ENCODE measurements at places on chromosomes 6 and 20.
A peak's percentile ranks its signal among the peaks of the same experiment; 100 is the strongest.

GRCh38 chr6:49551866-49552129, 1.3 kb downstream of the C6orf141 start:
- no peak for DNase-seq

DNA sequence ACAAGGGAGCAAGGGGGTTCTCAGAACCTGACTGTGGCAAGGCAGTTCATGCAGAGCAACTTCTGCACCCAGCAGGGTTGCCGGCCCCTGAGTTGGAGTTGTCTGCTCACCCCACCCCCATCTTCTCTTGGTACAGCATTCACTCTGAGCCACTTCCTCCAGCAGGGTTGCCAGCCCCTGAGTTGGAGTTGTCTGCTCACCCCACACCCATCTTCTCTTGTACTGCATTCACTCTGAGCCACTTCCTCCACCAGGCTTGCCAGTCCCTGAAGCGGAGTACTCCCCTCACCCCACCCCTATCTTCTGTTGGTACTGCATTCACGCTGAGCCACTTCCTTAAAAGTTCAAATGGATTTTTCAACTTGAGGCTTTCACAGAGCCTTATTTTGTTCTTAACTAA, 79.7 kb upstream of the SYNDIG1 start:
- no peak for DNase-seq

DNA sequence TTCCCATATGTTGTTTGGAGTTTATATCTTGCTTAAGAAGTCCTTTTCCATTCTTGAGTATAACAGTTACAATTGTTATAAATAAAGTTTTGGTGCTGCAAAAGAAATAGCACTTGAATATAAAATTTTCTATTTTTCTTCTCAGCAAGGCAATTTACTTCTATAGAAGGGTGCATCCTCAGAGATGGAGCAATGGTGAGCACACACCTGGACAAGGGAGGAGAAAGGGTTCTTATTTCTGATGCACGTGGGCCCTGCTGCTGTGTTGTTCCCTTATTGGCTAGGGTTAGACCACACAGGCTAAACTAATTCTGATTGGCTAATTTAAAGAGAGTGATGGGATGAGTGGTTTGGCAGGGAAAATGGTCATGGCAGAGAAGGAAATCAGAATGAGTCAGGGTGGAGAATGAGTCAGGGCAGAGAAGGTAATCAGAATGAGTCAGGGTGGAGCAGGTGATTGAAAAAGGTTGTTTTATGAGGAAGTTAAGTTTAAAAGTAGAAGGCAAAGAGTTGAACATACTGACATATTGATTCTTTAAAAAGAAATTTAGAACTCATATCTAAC, 38.0 kb downstream of the CST8 start:
- no peak for DNase-seq

- DNase-seq = peak; percentile 45
Measured at GRCh38 chr6:22512686-22513427, 56.5 kb upstream of the HDGFL1 start.

- DNase-seq = no peak
Measured at GRCh38 chr6:35781290-35781689, 471 bp downstream of the CLPSL1 start.

- DNase-seq = no peak
Measured at GRCh38 chr6:158158123-158158522, 9.9 kb downstream of the SERAC1 start.

DNA sequence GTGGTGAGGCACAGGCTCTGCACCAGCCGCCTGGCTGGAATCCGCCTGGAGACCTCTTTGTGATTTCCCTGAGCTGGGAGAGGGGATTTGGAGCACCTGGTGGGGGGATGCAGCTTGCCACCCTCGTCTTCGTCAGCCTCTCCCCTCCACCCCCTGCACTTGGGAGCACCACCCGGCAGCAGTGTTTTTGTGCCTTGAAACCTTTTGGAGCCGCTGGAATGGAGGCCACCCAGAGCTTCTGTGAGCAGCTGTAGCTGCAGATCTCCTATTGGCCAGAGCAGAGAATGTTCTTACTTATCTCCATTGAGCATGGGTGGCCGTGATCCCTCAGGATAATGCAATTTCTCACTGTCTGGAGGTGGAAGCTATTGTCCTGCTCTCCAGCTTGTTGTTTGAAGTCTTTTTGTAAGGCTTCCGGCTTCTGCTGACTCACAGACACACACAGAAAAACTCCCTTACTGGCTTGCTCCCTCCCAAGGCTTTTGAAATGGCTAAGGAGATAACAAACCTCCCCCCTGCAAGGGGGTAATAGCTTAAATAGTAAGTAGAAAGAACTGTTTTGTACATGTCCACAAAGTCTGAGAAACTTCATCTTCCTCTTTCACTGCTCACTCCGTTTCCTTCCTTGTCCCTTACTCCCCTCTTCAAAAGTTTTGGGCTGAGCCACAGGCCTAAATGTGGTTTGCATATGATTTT, 271.2 kb downstream of the PRL start:
- DNase-seq = no peak

GRCh38 chr20:57167971-57168701, 98.3 kb downstream of the BMP7 start:
- DNase-seq = peak; percentile 69

DNA sequence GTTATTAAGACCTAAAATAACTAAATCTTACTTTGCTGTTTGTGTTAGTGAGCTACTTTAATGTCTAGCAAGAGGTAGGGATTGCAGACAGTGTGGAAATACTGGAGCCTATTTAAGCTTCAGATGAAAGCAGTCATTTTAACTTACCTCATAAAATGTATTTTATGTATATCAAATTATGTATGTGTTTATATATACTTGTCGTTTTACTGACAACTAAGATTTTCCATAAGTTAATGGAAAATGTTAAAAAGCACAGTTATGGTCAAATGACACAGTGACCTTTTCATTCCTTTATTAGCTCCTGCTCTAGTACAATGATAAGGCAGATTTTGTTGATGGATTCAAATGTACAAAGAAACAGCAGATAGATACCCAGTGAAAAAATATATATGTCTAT, 34.6 kb downstream of the QKI start:
- DNase-seq = no peak

GRCh38 chr20:5489601-5490000, 172.8 kb upstream of the PROKR2 start:
- no peak for DNase-seq

DNA sequence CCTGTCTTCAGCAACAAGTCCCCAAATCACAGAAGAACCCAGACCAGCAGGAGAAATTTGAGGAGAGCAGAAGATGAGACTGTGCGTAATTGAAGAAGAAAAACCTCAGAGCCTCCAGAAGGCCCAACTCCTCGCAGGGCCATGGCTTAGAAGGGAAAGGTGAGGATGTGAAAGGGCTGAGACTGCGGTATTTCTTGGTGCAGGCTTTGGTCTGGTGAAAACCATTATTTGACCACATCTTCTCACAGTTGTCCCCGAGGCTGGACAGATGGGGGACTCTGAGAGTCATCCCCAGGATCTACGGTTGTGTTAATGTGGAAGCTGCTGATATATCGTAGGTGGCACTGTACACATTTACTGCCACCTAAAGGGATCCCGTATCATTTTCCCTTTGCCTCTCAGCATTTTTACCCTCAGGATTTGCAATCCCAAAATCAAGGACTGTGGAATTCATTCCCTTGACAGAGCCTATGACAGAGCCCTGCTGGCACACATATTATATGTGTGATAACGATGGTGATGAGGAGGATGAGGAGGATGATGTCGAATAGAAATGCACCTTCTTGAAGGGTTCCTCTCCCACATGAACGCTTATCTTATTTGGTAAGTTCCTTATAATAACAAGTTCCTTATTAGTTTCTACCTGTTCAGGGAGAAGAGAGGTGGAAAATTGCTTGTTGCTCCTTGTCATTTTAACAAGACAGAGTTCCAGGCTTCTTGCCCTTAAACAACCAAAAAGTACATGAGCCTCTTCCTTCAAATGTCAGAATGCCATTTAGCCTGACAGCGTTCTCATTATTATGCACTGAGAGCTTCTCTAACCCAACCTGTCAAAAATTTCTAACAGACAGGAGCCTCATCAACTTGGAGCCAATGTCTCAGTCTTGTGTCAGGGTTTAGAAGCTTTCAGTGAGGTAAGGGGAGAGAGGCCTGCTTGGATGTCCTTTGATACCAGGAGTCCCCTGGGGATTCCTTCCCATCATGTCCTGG, 135.8 kb downstream of the PXDC1 start:
- no peak for DNase-seq

DNA sequence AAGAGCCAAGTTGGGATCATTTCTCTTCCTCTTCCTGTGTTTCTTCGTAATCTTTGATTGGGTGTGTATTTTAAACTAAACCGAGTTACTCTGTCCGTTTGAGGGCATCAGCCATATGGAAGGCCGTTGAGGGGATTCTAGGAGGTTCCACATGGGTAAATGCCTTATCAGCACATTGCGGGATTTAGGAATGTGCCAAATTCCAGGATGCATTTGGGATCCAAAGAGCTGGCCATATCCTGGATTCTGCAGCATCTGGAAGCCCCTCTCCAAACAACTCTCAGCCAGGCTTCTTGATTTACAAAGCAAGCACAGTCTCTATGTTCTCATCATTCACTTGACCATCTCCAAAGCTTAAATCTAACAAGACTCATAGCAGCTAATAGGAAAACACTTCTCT, 67.6 kb upstream of the RIN2 start:
- no peak for DNase-seq

- no peak for DNase-seq
Measured at GRCh38 chr20:18412221-18412901, 54.5 kb downstream of the DZANK1 start.

DNA sequence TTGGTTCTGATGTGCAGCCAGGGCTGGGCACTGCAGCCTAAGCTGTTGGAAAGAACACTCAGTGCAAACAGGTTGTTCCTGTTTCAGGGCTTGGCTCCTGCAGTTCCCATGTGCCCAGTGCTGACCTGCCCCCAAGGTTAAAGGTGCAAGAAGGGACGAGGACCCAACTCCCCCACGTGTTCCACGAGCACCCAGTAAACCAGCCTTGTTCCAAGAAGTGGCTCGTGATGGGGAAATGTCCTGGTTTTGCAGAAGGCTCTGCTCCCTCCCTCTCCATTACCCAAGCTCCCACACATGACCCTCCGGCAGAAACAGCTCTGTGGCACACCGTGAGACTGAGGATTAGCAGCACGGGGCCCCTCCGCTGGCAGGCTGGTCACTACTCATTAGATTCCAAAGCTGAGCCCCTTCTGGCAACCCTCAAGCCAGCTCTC, 9.4 kb downstream of the ACSS1 start:
- DNase-seq = no peak

DNA sequence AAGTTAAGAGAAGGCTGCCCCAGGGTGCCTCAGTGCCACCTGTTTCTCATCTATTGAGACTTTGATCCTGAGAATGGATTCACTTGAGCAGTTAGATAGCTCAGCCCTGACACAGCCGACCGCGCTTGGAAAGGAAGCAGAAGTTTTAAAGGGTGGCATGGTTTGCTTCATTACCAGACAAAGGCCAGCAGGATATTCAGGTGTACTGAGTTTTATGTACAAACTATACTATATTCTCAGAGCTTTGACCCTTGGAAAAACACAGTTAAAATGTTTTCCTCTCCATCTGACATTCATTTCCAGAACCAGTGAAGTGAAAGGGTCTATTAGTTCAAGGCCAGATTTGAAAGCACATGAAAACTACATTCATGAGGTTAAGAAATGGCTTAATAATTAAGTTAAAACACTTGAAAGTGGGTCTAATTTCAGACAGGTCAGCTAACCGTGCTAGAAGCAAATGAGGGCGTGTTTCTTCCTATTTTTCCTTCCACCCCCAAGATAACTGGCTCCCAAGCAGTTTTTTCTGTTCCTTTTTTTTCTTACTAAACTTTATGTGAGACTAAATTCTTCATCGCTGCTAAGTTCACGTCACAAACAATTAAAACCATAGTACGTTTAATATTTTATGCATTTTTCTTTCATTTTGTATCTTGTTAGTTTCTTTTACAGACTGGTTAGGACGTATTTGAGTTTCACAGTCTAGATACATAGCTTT, 385.3 kb upstream of the SOX4 start:
- DNase-seq = no peak

DNA sequence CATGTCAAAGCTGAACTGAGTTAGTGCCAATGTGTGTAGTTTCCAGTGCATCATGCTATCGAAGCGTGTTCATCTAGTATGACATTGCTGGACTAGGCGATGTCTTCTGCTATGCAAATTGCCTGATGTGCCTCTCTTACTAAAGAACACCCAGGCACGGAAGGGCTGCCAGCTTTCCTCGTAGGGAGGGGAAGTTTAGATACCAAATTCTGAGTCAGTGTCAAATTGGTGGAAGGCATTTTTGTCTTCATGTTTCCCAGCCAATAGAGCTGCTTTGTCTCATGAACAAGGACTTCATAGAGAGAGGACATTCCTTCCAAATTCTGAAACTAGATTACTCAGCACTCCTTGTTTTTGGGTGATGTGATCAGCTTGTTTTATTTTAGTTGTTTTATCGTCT, 320.1 kb downstream of the BTBD3 start:
- DNase-seq = no peak

DNA sequence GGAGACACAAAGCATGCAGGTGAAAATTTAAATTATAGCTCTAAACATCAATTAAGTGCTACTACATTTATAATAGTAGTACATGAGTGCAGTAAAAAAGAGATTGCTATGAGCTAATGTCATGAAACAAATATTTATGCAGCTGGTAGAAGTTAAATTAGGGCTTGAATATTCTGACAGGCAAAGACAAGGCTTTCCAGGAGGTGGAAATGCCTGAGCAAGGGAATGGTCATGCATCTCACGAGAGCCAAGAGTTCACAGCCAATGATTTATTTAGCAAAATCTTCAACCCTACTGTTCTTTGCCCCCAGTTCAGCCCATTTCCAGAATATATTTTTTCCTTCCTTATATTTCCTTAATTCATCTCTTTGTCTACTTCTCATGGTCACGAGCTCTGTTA, 128.9 kb downstream of the HIVEP2 start:
- DNase-seq = no peak

- DNase-seq = no peak
Measured at GRCh38 chr6:109875973-109876372, 102.1 kb upstream of the GPR6 start.

GRCh38 chr6:63272397-63272796, 47.4 kb downstream of the LGSN start:
- peak; percentile 13 for DNase-seq

DNA sequence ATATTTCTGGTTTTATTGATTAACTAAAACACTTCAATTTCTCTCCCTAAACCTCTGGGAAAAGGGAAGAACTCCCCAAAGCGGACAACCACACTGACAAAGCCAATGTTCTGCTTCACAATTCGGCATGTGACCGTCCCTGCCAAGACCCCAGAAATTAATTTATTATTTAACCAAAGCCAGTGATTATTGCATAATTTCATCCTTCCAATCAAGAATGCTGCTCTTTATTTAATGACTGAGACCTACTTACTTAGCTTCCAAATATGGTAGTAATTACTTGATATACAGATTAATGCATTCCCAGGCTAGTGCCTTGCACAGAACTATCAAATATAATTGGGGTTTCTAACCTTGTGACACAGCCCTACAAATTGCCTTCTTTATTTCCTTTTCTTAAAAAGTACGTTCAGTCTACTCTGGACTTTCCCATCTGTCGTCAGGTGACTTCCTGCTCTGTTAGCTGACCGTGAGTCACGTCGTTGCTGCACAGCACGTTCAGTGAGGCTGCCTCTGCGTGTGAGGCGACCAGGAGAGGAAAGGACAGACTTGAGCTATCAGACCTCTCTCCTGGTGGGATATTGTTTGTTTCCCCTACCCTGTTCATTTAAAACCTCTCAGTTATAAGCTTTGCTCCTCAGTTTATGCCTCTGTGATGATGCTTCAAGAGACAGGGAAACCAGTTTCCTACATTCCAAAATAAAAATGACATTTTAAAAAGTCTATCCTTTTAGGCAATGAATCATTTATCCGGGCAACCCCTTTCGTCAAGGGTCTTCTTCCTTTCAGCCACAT, 55.7 kb upstream of the TNFAIP3 start:
- DNase-seq = no peak
